Spinal cord (tissue), 10 donors: ENCODE measurements at places on chromosomes 3 and 15. TPM values are rescaled to one million over a fixed set of nuclear protein-coding genes. Genes with fewer than 3 reads are reported as not detected.

The NEDD4 gene
- 7.5 TPM for polyA plus RNA-seq

The TLNRD1 gene
- polyA plus RNA-seq: 12.0 TPM

The TRH gene
- 23.6 TPM for polyA plus RNA-seq

The SLC30A4 gene
- 6.9 TPM for polyA plus RNA-seq

The CPN2 gene
- not detected for polyA plus RNA-seq

The REC114 gene
- not detected for polyA plus RNA-seq

The SMCO1 gene
- polyA plus RNA-seq: 0.23 TPM

The SEMA5B gene
- 57.3 TPM for polyA plus RNA-seq

The GCNT3 gene
- polyA plus RNA-seq: 0.35 TPM

The PRR23A gene
- polyA plus RNA-seq: not detected

The TRAT1 gene
- polyA plus RNA-seq: not detected

The SELENOS gene
- polyA plus RNA-seq: 64.9 TPM

The CPEB1 gene
- polyA plus RNA-seq: 8.2 TPM

The GOLGA8S gene
- 1.1 TPM for polyA plus RNA-seq

The ZNF860 gene
- polyA plus RNA-seq: 1.9 TPM

The GOLGA6D gene
- polyA plus RNA-seq: 0.16 TPM

The CCR8 gene
- polyA plus RNA-seq: not detected

The BCL6 gene
- 29.7 TPM for polyA plus RNA-seq

The EIF4E3 gene
- 26.4 TPM for polyA plus RNA-seq

The P3H2 gene
- 6.4 TPM for polyA plus RNA-seq

The NTRK3 gene
- polyA plus RNA-seq: 59.1 TPM

The KIF15 gene
- polyA plus RNA-seq: 13.5 TPM

The SHQ1 gene
- polyA plus RNA-seq: 13.3 TPM

The ZSCAN29 gene
- polyA plus RNA-seq: 22.3 TPM

The SNX4 gene
- polyA plus RNA-seq: 44.7 TPM

The GALK2 gene
- 19.5 TPM for polyA plus RNA-seq

The POLQ gene
- 2.6 TPM for polyA plus RNA-seq

The CHRM5 gene
- 1.2 TPM for polyA plus RNA-seq
